ENCODE measurements at places on chromosomes 6 and 20. TPM values are rescaled to one million over a fixed set of nuclear protein-coding genes. Genes with fewer than 3 reads are reported as not detected.
A peak's percentile ranks its signal among the peaks of the same experiment; 100 is the strongest.

DNA sequence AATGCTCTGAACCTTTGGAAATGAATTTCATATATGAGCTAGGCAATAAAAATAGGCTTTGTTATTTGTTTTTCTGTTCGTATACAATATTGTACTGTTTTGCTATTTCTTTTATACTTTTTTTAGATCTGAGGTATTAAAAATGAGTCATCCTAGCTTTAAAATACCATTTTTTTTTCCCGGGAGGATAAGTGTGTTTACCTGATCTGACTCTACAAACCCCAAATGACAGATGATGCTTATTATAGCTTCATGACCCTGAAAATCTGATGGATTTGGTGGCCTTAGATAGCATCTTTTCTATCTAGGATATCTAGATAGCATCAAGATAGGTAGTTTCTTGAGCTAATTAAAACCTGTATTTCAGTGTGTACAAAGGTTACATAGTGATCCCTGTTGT, 206.4 kb downstream of the DTNBP1 start:
- H3K4me3 ChIP-seq: no peak overlapping the region
- no peaks in the 10 kb centered on the region for H3K27me3 ChIP-seq
- peaks cover 42% of the 10 kb centered on the region for H3K36me3 ChIP-seq
- DNase-seq: no peak
- H3K4me1 ChIP-seq: peaks cover 47% of the 10 kb centered on the region

Gene GPX5
- not detected for total RNA-seq

DNA sequence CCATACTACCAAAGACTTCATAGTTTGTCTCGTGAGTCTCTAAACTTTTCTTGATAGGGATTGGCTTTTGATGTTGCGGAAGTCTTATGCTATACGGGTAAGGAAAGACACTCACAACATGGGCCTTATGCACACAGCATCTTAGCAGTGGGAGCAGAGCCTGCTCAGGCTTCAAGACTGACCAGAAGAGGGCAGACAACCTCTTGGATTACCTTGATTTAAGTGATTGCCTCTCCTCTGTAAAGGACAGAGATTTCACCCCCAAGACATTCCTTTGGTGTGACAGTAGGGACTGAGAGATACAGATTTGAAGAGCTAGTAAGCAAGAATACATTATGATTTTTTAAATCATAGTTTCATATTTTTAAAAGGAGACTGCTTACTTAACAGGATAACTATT, 71.0 kb upstream of the SAMD3 start:
- DNase-seq: no peak
- no peak overlapping the region for H3K27ac ChIP-seq
- no peak overlapping the region for H3K4me3 ChIP-seq

DNA sequence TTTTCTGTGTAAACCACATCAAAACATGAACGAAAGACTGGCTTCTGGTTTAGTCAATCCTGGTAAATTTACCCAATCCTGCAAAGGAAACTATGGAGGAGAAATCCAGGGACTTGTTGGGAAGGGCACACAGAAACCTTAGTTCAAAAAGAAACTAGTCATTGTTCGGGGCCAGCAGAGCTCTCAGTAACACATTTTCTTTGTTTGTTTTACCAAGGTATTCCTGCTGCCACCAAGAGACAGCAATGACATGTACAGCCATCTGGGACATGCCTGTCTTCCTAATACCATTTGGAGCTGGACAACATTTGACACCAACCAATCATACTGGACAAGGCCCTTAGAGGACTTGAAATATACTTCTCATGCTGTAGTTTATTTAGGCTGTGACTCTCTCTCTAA, 8.3 kb downstream of the OARD1 start:
- no peak overlapping the region for H3K27ac ChIP-seq
- peaks cover 18% of the 10 kb centered on the region for H3K4me1 ChIP-seq
- no peak overlapping the region for H3K4me3 ChIP-seq
- DNase-seq: no peak

- no peak for DNase-seq
- no peaks in the 10 kb centered on the region for H3K36me3 ChIP-seq
- peaks cover 40% of the 10 kb centered on the region for H3K27me3 ChIP-seq
- H3K27ac ChIP-seq: no peak overlapping the region
- peaks cover 31% of the 10 kb centered on the region for H3K4me1 ChIP-seq
These were observed 46.5 kb upstream of the IFNGR1 start for GRCh38 chr6:137265561-137266308.

GRCh38 chr6:41443616-41444525, 102.3 kb upstream of the FOXP4 start:
- peaks cover 42% of the 10 kb centered on the region for H3K27me3 ChIP-seq
- no peak overlapping the region for H3K4me3 ChIP-seq
- H3K27ac ChIP-seq: no peak overlapping the region
- H3K36me3 ChIP-seq: no peaks in the 10 kb centered on the region

Gene SNAI1
- 3.5 TPM for total RNA-seq

- no peaks in the 10 kb centered on the region for H3K36me3 ChIP-seq
- peaks cover 11% of the 10 kb centered on the region for H3K4me1 ChIP-seq
- no peak overlapping the region for H3K27ac ChIP-seq
- no peak for DNase-seq
- no peak overlapping the region for H3K4me3 ChIP-seq
These were observed 26.9 kb downstream of the SLC17A2 start for GRCh38 chr6:25903467-25904099.

- no peaks in the 10 kb centered on the region for H3K4me1 ChIP-seq
- no peak for DNase-seq
- no peak overlapping the region for H3K4me3 ChIP-seq
- no peaks in the 10 kb centered on the region for H3K27me3 ChIP-seq
- no peaks in the 10 kb centered on the region for H3K36me3 ChIP-seq
These were observed 838.4 kb downstream of the DHX35 start for GRCh38 chr20:39800548-39800947.

Gene RAB32
- 1.3 TPM for total RNA-seq

- no peak overlapping the region for H3K27ac ChIP-seq
- H3K4me1 ChIP-seq: no peaks in the 10 kb centered on the region
- H3K4me3 ChIP-seq: no peak overlapping the region
- no peaks in the 10 kb centered on the region for H3K27me3 ChIP-seq
- DNase-seq: no peak
- H3K36me3 ChIP-seq: no peaks in the 10 kb centered on the region
These were observed 56.5 kb upstream of the HDGFL1 start for GRCh38 chr6:22512686-22513427.

- no peaks in the 10 kb centered on the region for H3K36me3 ChIP-seq
- H3K27ac ChIP-seq: no peak overlapping the region
- peaks cover 2% of the 10 kb centered on the region for H3K27me3 ChIP-seq
- no peaks in the 10 kb centered on the region for H3K4me1 ChIP-seq
- H3K4me3 ChIP-seq: no peak overlapping the region
These were observed 203.5 kb upstream of the TSHZ2 start for GRCh38 chr20:52768694-52769093.

Gene CLIC5
- 1.3 TPM for total RNA-seq

DNA sequence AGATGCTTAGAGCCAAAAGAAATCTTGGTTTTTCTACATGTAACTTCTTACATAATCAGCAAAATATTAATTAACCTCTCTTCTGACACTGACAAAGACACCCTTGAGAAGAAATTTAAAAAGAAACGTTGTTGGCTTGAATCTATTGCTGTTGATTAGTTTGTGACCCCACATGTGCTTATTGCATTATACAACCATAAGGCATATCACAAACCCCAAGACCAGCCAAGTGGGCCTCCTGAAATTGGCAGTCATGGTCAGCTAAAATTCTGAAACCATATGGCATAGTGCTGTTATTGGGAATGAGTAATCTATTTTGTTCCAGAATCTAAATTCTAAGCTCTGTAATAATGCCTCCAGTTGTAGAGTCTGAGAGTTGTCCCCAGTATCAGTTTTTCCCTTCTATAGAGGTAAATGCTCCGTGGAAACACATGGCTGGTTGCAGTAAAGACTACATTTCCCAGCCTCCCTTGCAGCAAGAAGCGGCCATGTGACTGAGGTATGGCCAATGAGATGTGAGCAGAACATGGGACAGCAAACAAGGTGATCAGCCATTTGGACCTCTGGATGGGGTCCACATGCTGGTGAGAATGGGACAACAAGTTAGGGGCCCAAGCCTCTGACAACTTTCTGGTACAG, 42.3 kb upstream of the PTPN1 start:
- no peaks in the 10 kb centered on the region for H3K36me3 ChIP-seq
- H3K4me1 ChIP-seq: peaks cover 30% of the 10 kb centered on the region
- H3K27ac ChIP-seq: no peak overlapping the region
- no peak overlapping the region for H3K4me3 ChIP-seq
- no peaks in the 10 kb centered on the region for H3K27me3 ChIP-seq

Gene HS3ST5
- total RNA-seq: not detected

DNA sequence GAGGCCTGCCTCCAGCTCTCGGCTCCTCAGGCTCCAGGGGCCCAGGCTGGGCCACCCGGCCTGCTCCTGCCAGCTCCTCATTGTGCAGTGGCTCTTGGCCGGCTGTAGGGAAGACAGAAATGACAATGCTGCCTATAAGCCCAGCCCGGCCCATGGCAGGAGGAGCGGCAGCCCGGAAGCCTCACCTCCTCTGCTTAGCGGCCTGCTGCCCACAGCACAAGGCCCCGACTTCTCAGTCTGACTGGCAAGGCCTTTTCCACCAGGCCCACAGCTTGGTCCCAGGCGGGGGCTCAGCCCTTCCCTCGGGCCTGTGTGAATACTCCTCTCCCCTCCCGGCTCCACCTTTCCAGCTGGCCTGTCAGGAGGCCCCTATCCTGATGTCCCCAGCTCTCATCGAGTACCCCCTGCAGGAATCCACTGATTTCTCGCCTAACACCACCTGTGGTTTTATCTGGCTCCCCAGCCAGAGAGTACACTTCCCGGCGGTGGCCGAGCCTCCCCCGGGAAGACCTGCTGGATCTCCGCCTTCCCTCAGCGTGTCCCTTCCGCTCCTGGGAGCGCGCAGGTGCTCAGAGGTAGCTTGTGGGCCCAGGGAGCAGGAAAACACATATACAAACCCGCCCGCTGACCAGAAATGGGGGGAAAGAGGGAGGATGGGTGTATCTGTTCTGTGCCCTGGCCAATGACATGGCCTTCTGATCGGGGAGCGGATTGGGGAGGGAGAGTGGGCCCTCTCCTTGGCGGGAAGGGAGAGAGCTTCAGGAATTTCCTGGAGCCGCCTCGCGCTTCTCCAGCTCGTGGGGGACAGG, 963 bp downstream of the DDRGK1 start:
- no peak for DNase-seq
- peak overlapping the region; percentile 96 for H3K4me3 ChIP-seq
- H3K27ac ChIP-seq: peak overlapping the region; percentile 97
- peaks cover 18% of the 10 kb centered on the region for H3K4me1 ChIP-seq

Gene PHF3
- total RNA-seq: 45.3 TPM

- H3K27me3 ChIP-seq: peaks cover 41% of the 10 kb centered on the region
- no peak overlapping the region for H3K27ac ChIP-seq
- H3K36me3 ChIP-seq: no peaks in the 10 kb centered on the region
- no peak overlapping the region for H3K4me3 ChIP-seq
These were observed 64.1 kb downstream of the FAM50B start for GRCh38 chr6:3913077-3913957.

DNA sequence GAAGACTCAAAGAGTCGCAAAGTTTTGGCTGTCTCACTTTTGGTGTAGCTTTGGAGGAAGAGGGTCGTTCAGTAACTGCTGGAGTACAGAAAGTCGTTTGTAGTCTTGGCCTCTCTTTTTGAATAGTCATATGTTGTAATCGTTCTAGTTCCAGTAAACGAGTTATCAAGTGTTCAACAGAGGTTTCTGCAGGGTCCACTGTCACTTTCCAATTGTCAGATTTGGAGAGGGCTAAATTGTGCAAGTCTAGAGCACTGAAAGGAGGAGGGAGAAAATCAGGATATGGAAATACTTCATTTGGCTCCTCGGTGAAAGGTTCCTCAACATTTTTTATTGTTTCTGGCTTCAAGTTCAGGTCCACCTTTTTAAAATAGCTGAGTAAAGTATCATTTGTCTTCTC, 9.7 kb downstream of the FAM217A start:
- H3K4me3 ChIP-seq: no peak overlapping the region
- H3K36me3 ChIP-seq: peaks cover 15% of the 10 kb centered on the region
- no peaks in the 10 kb centered on the region for H3K27me3 ChIP-seq
- no peaks in the 10 kb centered on the region for H3K4me1 ChIP-seq
- no peak for DNase-seq

Data from activated T-helper 1 cell treated with anti-CD3 and anti-CD28 coated beads, Interleukin-12 subunit alpha, Interleukin-12 subunit beta, Interleukin-2, Interleukin-4 antibody, amounts not matched to agents 30 ng/mL and 10 ng/mL and 1 ng/mL, durations not matched to agents 14 hours and 24 hours and 36 hours (primary cell).